ENCODE measurements at places on chromosomes 5 and 9.

DNA sequence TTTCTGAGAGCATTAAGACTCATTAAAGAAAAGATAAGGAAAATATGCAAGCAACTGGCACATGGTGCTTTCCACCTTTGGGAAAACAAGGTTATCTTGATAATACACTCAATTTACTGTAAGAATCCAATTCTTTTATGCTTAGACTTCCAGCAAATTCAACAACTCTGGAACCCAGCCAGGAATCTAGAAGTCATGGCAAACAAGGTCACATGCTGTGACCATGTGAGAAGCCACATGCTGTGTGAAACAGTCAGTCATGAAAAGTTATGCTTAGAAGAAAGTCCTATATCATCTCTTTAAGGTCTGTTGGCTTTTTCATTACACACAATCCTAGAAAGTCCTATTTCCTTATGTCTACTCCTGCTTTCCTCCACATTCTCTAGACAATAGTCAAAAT, 581.8 kb upstream of the C9orf72 start:
- DNase-seq: no peak

- DNase-seq: peak; percentile 99
These were observed 10.6 kb downstream of the PRR7 start for GRCh38 chr5:177456976-177457851.

DNA sequence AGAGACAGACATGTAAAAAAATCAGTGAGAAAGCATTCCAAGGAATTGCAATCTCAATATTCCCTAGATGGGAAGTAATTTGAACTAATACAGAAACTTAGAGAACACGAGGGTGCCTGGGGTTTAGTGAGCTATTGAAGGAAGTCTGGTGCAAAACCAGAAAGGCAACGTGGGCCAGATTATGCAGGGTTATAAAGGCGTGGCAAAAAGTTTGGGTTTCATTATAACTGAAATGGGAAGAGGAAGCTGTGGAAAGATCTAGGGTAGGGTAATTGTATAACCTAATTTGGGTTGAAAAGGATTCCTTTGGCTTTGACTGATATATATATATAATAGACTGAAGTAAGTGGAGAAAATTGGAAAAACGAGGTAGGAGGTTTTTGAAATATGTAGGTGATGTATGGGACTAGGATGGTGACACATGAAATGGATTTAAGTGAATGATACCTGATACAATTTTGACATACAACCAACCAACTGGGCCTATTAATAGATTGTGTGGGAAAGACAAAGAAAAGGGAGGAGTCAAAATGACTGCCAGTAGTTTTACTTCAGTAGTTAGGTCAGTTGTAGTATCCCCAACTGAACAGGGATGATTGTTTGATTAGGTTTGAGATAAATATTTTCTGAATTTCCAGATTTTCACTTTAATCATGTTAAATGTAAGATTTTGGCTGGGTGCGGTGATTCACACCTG, 65.3 kb downstream of the FAM174A start:
- no peak for DNase-seq

DNA sequence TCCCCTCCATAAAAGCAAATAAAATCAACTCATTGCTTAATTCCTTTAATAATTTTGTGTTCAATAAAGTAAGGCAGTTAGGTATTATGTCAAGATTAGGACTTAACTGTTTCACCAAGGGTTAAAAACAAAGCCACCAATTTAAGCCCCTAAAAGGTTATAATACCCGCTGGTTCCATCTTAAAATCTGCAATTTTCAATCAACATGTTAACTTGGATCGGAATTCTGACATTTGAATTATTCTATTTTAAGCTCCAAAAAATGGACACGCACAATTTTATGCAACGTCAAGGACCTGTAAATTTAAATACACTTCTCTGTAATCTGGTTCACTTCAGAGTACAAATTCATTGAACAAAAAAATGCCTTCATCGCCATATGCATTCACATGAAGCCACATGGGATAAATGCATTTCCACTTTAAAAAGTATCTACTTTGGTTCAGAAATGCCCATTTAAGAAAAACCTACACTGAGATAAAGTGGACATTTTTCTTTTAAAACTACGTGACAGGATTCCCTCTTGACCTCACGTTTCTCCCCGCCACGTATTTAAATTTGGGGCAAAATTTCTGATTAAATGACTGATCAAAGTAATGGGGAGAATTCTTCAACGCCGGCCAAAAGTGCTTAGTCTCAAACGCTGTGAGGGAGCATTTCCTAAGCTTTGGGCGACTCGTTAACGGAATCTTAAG, 721 bp downstream of the GIN1 start:
- no peak for DNase-seq

DNA sequence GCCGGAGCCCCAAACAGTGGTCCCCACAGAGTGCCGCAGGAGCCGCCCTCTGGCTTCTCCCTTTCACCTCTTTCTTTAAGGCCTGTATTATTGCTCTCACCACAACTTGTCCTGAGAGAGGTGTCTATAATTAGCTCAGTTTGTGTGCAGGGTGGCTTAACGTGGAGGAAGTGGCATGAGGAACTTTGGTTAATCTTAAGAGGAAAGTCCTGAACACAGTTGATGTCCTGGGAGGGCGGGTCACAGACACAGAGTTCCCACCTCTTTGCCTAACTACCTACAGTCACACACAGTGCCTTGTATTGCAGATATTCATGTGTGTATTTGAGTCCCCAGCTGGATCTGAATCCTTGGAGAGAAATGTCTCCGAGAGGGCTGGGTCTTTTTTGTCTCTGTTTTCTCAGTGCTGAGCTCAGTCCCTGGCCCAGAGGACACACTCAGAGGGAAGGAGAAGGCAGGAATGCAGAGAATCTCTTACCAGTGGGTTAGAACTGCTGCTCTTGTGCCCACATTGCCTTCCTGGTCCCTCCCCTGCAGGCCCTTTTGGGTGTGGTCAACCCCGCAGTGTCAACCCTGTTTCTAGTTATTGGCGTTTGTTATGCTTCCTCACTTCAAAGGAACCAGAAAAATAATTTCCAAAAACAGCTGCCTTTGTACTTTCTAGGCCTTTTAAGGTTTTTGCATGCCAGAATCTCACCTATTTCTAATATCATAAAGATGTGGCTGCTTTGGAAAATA, 392.5 kb downstream of the KDM4C start:
- no peak for DNase-seq

GRCh38 chr9:92804727-92805126, 40.1 kb upstream of the BICD2 start:
- no peak for DNase-seq

DNA sequence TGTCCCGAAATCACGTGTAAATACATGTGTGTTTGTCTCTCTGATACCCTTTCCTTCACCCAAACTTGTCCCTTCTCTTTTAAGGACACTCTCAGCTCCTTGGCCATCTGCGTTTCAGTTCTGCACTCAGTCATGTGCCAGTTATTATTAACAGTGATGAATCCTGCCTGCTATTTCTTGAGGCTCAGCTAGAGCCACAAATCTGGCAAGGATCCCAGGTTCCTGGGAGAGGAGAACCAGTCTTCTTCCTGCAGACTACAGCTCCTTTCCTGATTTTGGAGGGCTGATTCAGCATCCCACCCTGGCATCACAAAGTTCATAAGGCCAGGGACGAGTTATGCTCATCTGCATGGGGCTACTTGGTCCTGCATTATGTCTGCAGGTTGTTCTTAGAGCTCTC, 5.6 kb downstream of the MAMDC2 start:
- DNase-seq: no peak

GRCh38 chr5:163916376-163916775, 411.0 kb downstream of the MAT2B start:
- no peak for DNase-seq

DNA sequence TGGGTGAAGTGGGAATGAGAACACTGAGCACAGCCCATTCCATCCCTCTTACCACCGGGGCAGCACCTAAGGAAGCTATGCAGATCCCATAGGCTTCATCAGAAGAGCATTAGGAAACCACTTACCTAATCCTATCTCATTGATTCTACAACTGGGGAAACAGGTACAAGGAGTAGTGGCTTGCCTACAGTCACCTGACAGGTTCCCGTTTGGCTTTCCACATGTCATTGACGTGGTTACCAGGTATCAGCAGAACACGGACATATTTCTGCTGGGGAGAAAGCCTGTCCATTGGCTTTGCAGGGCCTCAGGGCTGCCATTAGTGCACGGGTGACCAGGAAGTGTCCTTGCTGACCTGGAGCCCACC, 11.3 kb downstream of the AFAP1L1 start:
- no peak for DNase-seq

DNA sequence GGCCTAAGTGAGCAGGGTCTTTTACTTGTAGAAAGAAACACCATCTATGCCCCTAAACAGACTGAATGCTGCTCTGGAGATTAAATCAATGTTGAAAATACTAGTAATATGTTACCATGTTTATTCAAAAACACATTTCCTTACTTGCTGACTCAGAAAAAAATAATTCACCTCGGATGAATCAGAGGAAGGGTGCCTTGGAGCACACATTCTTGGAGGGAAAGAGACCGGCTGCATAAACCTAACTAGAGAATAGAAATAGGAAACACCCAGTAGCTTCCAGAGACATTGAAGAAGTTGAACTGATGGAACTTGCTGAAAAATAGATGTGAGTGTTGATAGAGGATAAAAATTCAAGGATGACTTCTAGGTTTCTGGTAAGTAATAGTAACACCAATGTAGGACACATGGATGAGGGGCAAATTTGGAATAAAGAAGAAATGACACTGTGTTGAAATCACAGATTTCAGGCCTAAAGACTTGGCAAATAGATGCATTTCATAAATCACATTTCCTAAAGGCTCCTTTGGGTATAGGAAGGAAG, 76.9 kb upstream of the MINAR2 start:
- no peak for DNase-seq

DNA sequence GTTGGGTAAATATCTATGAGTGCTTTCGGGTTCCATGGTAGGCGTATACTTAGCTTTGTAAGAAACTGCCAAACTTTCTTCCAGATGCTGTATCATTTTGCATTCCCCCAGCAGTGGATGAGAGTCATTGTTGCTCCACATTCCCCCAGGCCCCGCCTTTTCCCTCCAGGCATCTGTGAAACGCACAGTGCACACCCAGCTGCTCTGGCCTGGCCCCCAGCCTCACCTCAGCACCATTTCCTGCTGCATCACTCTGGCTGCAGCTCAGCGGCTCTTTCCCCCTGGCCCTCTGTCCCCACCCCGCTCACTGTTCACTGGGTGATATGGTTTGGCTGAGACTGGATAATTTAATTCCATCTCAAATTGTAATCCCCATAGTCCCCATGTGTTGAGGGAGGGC, 76.6 kb upstream of the SPTLC1 start:
- no peak for DNase-seq

- no peak for DNase-seq
These were observed 34.7 kb downstream of the LMNB1 start for GRCh38 chr5:126811515-126812198.

DNA sequence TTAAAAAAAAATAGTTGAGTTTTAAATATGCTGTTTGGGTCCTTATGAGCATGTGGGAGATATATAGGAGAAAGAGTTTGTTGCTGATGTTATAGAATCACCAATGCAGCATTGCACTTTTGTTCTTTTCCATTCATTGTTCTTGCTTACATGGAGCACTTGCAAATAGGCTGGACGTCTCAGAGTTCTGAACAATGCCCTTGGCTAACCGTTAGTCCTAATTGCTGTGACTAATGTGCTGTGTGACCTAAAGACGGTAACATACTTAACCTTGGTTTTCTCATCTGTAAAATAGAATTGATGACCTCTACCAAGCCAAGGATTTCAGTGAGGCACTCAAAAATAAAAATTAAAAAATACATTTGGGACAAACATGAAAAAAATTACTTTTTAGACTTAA, 29.8 kb downstream of the PIK3R1 start:
- no peak for DNase-seq

GRCh38 chr9:33234511-33235467, 5.2 kb upstream of the SPINK4 start:
- no peak for DNase-seq

- DNase-seq: no peak
These were observed 43.4 kb downstream of the LRRTM2 start for GRCh38 chr5:138831703-138832102.

GRCh38 chr9:100465274-100465673, 7.7 kb upstream of the TMEFF1 start:
- DNase-seq: no peak

DNA sequence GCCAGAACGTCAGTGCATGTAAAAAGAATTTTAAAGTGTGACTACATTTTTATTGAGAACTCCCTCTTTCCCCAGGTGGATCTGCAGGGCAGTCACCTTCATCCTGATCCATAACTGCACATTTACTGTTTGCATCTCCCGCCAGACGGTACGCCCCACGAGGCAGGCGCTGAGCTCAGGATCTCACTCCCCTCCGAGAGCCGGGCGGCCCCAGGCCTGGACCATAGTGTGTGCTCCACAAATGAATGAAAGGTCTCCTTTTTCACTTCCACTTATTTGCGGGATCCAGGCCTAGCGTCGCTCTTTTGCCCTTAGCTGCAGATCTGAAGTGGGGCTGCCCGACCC, 378 bp downstream of the DROSHA start:
- no peak for DNase-seq

- DNase-seq: no peak
These were observed 78.8 kb downstream of the GIN1 start for GRCh38 chr5:103041071-103041676.

GRCh38 chr5:77333451-77334123, 123.1 kb downstream of the PDE8B start:
- DNase-seq: no peak

- DNase-seq: no peak
These were observed 603 bp downstream of the DENND1A start for GRCh38 chr9:123929177-123929869.

- DNase-seq: no peak
These were observed 33.9 kb downstream of the MAN2A1 start for GRCh38 chr5:109723606-109724005.

DNA sequence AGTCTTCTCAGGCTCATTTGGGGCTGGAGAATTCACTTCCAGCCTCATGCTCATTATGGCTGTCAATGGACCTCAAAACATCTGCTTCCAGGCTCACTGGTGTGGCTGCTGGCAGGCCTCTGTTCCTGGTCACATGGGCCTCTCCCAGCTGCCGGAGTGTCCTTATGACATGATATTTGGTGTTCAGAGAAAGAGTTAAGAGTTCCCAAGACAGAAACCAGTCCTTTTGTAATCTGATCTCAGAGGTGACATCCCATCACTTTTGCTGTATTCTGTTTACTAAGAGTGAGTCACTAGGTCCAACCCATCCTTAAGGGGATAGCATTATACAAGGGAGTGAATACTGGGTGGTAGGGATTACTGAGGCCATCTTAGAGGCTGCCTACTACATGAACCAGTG, 104.6 kb downstream of the CACNA1B start:
- no peak for DNase-seq

GRCh38 chr5:42502613-42503470, 79.6 kb downstream of the GHR start:
- DNase-seq: no peak

All from RWPE2 (cell line).